ENCODE measurements at places on chromosomes 2 and 18.

GRCh38 chr2:177952151-177952550 lies 120.4 kb downstream of the PDE11A start:
- DNase-seq: no peak

GRCh38 chr18:34857320-34857719 lies 147.2 kb downstream of the DTNA start:
- DNase-seq: no peak

- no peak for DNase-seq
Observed at GRCh38 chr2:42795841-42796301, 3.5 kb upstream of the HAAO start.

GRCh38 chr18:24402209-24402785 lies 4.7 kb upstream of the OSBPL1A start:
- no peak for DNase-seq

- DNase-seq: no peak
Observed at GRCh38 chr18:21391074-21391673, 149.1 kb downstream of the GREB1L start.
